ENCODE measurements at places on chromosomes 13 and 19.

GRCh38 chr13:43792076-43792881 lies 5.5 kb upstream of the ENOX1 start:
- DNase-seq = no peak

GRCh38 chr13:44058624-44059215 lies 179.0 kb downstream of the LACC1 start:
- DNase-seq = no peak

DNA sequence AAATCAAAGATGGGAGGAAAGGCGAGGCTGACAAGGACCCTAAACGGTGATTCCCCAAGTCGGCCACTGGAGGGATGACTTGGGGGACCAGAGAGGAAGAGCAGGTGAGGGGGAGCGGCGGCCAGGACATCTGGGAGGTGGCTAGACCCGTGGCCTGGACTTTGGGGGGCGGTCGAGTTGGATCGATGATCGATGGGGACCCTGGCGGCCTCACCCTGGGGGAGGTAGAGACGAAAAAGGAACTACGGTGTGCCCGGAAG lies 7.7 kb upstream of the CIRBP start:
- no peak for DNase-seq

- peak; percentile 67 for DNase-seq
Observed at GRCh38 chr13:99053636-99054233, 75.9 kb upstream of the DOCK9 start.

GRCh38 chr13:74077792-74078191 lies 56.4 kb downstream of the KLF12 start:
- DNase-seq = no peak

DNA sequence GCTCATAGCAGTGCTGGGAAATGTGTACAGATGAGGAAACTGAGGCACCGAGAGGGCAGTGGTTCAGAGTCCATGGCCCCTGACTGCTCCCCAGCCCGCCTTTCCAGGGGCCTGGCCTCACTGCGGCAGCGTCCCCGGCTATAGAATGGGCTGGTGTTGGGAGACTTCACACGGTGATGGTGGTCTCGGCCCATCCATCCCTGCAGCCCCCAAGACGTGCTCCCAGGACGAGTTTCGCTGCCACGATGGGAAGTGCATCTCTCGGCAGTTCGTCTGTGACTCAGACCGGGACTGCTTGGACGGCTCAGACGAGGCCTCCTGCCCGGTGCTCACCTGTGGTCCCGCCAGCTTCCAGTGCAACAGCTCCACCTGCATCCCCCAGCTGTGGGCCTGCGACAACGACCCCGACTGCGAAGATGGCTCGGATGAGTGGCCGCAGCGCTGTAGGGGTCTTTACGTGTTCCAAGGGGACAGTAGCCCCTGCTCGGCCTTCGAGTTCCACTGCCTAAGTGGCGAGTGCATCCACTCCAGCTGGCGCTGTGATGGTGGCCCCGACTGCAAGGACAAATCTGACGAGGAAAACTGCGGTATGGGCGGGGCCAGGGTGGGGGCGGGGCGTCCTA lies 15.9 kb downstream of the LDLR start:
- no peak for DNase-seq

DNA sequence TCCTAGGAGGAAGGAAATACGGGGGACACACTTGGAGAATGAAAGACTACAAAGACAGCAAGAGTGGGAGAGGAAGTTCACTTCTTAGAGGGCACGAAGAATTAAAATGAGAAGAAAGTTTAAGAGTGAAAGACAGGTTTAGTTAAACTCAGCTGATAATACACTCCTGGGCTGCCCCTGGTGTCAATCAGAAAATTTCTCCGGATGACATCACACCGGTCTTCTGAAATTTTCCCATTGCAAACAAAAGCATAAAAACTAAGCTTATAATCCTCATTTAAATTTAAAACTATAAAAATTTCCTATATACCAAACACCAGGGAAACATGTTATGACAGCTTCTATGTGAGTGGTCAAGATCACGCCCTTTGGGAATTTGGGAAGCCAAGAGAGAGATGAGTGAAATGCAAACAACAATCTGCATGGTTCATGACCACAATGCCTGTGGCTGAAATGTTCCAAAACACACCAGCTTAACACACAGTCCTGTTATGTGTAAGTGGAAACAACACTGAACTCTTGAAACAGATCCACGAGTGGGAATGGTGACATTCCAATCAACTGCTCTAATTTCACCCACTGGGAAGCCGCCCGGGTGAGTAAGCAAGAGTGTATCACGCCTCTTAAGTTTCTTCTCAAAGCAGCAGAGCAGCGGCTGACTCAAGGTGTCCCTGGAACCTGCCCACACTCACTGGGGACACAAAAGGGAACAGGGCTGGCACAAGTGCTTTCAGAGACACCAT lies 49.0 kb downstream of the BRD4 start:
- no peak for DNase-seq

GRCh38 chr19:18543814-18544475 lies 572 bp upstream of the FKBP8 start:
- DNase-seq = peak; percentile 17

DNA sequence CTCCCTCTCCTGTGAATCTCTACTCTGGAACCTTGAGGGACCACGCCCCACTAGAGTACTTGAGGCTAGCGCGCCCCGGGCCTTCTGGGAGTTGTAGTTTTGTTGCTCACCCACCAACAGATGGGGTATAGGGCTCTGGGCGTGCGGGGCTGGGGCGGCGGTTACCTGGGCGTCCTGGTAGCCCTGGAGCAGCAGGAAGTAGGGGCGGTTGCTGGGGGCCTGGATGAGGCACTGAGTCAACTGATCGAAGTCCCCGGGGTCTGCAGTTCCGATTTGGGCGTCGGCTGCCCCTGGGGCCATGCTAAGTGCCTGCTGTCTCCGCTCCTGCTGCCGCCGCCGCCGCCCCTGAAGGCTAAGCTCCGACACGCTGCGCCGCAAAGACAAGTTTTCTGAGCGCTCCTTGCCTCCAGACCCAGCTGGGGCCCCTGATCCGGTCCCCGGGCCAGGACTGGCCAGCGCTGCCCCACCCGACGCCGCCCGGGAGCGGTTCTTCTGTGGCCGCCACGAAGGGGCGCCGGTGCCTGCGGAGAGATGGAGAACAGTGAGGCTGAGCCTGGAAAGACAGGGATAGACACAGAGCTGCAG lies 5.3 kb downstream of the RASIP1 start:
- peak; percentile 48 for DNase-seq

All from DMS79 treated with DMSO at 0.1 percent for 48 hours (cell line).